Ovary (tissue), 10 donors: ENCODE measurements at places on chromosomes 5 and 9. TPM values are rescaled to one million over a fixed set of nuclear protein-coding genes. Genes with fewer than 3 reads are reported as not detected.

The QRFP gene
- total RNA-seq: not detected

The NOXA1 gene
- total RNA-seq: 8.7 TPM

The ENTPD8 gene
- not detected for total RNA-seq

The PRRT1B gene
- not detected for total RNA-seq

The ADRB2 gene
- total RNA-seq: 0.23 TPM

The LIFR gene
- total RNA-seq: 68.9 TPM

The STK32A gene
- total RNA-seq: 8.9 TPM

The GFI1B gene
- not detected for total RNA-seq

The HRH2 gene
- total RNA-seq: 3.3 TPM

The ACOT12 gene
- total RNA-seq: not detected

The ZFP2 gene
- 3.6 TPM for total RNA-seq

The TAF11L2 gene
- not detected for total RNA-seq

The SPINK6 gene
- 0.57 TPM for total RNA-seq

The N4BP3 gene
- total RNA-seq: 1.8 TPM

The TEX48 gene
- not detected for total RNA-seq

- no peak for DNase-seq
Observed at GRCh38 chr9:114027159-114027862, 50.8 kb downstream of the AMBP start.

- DNase-seq: no peak
Observed at GRCh38 chr9:117835798-117836197, 131.6 kb downstream of the TLR4 start.

- no peak for DNase-seq
Observed at GRCh38 chr9:124137009-124137943, 120.5 kb upstream of the NEK6 start.

DNA sequence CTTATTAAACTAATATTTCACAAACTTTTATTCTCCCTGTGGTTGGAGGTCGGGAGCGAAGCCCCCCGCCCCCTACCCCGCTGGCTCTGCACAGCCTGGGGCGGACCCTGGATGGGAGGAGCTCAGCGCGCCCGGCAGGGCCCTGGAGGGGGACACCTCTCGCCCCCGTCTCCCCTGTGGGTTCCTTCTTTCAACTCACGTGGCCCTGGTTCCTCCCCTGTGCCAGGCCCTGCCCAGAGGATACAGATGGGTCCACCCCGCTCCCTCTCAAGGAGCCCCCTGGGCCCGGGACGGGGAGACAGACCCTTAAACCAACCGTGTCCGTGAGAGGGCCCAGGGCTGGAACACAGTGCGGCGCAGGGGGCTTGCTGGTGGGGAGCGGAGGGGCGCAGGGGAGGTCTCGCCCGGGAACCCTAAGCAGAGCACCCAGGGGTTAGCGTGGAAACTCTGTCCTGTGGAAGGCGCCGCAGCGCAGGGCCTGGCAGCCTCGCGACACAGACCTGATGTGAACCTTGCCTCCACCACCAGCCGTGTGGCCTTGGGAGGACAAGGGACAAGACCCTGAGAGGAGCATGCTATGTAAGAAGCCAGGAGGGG lies 103.7 kb upstream of the MVB12B start:
- DNase-seq: no peak

- DNase-seq: no peak
Observed at GRCh38 chr5:41843456-41844370, 26.5 kb downstream of the OXCT1 start.

- no peak for DNase-seq
Observed at GRCh38 chr9:86315078-86315477, 32.7 kb upstream of the ISCA1 start.

DNA sequence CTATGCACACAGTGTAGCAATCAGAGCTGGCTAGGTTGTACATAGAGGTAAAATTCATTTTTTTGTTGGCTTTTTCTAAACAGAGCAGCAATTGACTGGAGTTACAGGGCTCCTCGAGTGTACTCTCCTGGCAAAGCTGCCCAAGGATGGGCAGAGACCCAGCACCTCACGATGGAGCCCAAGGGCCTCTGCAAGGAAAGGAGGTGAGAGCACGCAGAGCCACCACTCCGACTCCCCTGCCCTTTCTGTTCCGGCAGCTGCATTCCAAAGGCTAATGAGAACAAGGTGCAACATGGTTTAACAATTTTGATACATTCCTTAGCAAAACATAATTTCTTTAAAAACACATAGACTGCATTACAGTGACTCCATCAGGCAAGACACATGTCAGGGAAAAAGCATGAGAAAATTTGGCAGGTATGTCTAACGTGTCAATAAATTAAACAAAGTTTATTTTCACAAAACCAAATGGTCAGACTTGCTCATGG lies 47.5 kb downstream of the SAXO1 start:
- DNase-seq: no peak

- DNase-seq: no peak
Observed at GRCh38 chr9:129714511-129715061, 38.3 kb downstream of the PTGES start.

DNA sequence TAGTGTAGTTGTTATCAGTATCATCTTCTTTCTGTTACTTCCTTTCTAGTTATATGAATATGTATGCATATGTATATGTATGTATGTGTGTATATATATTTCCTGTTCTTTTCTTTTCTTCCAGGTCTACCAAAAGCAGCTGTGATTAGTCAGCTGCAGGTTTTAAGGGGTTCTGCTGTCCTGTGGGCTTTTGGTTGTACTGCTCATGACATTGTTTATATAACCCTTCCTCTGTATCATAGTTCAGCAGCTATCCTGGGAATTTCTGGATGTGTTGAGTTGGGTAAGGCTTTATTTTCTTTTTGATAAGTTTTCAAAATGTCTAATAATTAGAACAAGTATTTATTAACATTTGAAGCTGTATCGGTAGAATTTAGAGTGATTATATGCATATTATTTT lies 23.2 kb downstream of the SLC27A6 start:
- DNase-seq: no peak

DNA sequence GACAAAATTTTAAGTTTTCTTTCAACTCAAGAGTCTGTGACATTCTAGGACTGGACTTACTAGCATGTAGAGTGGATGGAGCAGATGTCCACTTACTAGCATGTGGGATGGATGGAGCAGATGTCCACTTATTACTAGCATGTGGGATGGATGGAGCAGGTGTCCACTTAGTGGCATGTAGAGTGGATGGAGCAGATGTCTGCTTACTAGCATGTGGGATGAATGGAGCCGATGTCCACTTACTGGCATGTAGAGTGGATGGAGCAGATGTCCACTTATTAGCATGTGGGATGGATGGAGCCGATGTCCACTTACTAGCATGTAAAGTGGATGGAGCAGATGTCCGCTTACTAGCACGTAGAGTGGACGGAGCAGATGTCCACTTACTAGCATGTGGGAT lies 2.4 kb downstream of the SLC36A1 start:
- DNase-seq: no peak

GRCh38 chr9:72997387-72997995 lies 44.6 kb upstream of the ALDH1A1 start:
- no peak for DNase-seq

DNA sequence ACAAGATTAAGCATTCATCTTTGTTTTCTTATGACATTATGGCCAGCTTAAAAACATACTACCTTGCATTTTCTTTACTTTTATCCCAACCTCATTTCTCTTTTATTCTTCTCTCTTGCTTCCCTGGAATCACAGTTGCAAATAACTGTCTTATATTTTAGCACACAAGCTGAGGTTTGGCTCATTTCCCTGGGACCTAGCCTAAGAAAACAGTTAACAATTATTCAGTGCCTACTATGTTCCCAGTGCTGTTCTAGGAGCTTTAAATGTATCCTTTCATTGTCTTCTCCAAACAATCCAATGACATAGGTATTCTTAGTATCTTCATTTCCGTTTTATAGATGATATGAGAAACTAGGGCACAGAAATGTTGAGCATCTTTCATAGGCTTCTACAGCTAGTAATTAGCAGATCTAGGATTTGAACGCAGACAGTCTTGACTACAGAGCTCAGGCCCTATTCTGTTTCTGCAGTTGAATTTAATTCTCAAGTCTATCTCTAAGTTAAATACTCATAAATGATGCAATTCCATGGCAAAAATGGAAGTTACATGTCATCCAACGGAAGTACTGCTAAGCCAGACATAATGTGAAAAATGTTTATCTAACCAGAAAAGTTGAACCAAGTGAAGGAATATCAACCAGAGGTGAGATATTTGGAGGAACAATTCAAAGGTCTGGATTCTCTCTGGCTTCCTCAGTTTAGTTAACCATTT lies 52.3 kb upstream of the MTAP start:
- DNase-seq: no peak

DNA sequence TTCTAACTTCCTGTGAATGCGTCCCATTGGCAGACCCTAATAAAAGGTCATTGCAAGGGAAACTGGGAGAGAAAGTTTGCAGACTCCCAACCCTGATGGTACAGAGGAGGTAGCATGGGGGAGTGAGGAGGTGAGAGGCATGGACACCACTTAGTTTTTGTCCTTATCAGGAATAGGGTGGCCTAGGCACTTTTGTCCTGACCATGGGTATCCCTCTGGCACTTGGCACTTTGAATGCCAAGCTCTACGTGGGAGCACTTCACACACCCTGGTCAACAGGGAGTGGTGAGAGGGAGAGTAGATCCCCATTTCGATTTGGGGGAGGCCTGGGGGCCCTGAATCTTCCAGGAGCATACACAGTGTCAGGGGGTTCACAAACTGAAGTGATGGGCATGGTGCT lies 75.6 kb upstream of the SH3PXD2B start:
- no peak for DNase-seq

- DNase-seq: no peak
Observed at GRCh38 chr5:99651298-99651697, 722.5 kb upstream of the CHD1 start.

- DNase-seq: no peak
Observed at GRCh38 chr5:116492016-116492623, 82.5 kb downstream of the SEMA6A start.
